Adipocyte (in vitro differentiated cells): ENCODE measurements at places on chromosomes 1 and 21.
A peak's percentile ranks its signal among the peaks of the same experiment; 100 is the strongest.

GRCh38 chr21:35014302-35015041 lies 34.6 kb downstream of the RUNX1 start:
- DNase-seq = no peak

- DNase-seq = peak; percentile 67
Measured at GRCh38 chr21:37871121-37871862, 45.0 kb downstream of the KCNJ6 start.

DNA sequence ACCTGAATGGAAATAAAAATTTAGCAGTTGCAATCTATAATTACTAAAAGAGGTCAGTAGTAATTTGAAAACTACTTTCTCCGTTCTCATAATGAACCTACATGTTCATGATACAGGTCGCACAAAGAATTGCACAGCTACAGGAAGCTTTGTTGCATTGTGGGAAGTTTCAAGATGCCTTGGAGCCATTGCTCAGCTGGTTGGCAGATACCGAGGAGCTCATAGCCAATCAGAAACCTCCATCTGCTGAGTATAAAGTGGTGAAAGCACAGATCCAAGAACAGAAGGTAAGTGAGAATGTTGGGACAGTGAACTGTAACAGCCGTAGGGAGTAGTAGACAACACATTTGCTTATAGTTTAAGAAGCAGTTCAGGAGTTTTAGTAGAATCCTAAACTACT lies 68.8 kb upstream of the BMP8A start:
- DNase-seq = no peak

DNA sequence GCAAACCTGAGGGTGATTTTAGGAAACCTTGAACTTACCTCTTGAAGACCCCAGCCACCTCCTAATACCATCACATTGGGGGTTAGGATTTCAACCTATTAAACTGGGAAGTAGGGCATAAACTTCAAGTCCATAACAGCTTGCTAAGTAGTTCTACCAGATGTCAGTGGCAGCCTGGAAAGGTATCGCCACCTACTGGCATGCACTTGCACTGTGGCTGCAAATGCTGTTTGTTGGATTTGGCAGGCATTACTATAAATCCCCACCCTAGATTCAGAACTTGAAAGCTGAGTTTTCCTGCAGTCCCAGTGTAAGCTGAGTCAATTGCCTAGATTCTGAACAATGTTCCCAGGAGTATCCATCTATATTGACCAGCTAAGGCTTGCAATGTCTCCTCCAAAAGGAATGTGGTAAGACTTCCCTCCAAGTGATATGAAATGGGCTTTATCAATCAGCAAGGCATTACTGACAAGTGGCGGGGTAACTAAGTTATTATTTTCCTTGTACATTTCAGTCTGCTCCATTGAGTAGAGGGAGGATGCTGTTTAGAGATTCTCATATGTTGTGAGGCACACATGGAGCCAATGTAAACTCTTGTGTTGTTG lies 474.5 kb downstream of the PTPRC start:
- DNase-seq = peak; percentile 70

- DNase-seq = no peak
Measured at GRCh38 chr1:69221524-69221923, 346.2 kb upstream of the LRRC7 start.

DNA sequence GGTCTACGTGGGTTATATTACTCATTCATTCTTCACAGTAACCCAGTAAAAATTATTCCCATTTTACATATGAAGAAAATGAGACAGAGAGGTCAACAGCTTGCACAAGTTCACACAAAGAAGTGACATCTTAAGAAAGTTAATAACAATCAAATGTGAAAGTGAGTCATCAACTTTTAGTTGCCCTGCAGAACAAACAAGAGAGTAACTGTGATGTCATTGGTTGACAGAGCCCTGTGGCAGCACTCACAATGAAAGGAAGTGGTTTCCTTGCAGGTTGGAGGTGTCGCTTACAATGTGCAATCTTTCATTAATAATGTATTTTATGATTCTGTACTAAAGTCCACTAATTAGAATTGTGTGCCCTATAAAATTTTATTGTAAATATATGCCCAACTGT lies 369.6 kb downstream of the RYR2 start:
- no peak for DNase-seq

GRCh38 chr21:30605968-30606367 lies 5.1 kb downstream of the KRTAP22-1 start:
- no peak for DNase-seq

- DNase-seq = no peak
Measured at GRCh38 chr1:59432531-59433439, 135.9 kb downstream of the FGGY start.

DNA sequence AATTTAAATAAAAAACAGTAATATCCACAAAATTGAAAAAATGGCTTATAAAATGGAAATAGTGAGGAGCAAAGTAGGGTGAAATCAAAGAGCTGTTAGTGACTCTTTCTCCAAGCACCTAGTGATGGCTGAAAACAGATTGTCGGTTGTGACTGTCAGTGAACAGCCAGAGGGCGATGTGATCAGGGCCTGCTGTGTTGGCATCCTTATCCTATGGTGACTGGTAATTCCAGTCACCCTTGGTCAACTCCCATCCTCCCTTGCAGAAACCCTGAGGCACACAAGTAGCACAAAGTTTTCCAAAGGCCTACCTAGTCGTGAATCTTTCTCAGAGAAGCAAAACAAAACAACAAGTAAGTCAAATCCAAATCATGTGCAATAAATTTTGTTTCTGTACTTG lies 599.8 kb upstream of the CXADR start:
- DNase-seq = no peak

DNA sequence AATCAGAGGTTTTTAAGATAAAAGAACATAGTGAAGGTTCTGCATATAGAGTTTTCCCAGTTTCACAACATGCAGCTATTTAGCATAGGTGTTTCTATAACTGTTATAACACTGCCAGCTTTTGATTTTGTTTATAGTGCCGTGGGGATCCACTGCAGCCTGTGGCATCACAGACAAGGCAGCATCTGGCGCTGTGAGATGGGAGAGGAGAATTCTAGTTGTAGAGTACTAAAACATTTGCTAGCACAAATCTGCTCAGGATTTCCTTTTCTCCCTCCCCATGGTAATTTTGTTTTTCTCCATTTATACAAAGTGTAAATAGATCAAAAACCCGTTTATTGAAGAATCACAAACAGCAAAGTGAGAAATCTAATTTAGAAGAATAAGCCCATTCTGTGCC lies 482.8 kb upstream of the NCAM2 start:
- no peak for DNase-seq

DNA sequence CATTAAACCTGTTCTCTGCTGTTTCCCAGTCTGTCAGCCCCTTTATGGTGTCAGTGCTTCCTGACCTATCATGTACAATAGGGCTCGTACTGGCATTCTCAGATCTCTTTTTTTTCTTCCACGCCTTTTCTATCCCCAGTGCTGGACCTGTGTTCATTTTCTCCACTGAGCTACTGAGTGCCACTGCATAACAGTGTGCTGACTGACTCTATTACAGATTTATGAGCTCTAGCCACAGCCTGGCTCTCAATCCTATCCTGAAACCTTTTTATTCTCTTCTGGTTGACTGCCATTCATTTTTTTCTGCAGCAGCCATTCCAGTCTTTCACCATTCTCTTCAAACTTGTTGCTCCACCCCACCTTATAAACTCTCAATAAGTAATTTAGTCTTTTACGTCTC lies 59.6 kb upstream of the MACF1 start:
- DNase-seq = no peak

DNA sequence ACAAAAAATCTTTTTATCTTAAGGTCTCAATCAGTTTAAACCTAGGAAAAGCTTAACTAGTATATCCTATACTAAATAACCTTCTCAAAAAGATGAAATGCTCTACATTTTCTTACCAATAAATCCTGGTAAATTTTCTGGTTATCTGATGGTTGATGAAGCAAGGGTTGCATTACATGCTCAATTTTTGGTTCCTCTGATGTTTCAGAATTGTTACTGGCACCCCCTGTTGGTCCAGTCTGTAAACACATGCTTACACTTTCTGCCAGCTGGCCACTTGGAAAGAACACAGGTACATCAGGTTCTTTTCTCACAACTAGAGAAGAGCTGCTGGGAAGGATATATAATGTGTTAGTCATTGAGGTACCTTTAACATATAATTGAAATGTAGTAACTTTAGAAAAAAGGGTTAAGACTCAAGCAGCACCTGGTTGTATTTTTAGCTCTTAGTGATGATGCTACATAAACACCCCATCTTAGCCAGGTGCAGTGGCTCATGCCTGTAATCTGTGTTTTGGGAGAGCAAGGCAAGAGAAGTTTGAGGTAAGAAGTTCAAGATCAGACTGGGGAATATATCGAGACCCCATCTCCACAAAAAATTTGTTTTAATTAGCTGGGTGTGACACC lies 30.9 kb upstream of the TAL1 start:
- DNase-seq = peak; percentile 43

DNA sequence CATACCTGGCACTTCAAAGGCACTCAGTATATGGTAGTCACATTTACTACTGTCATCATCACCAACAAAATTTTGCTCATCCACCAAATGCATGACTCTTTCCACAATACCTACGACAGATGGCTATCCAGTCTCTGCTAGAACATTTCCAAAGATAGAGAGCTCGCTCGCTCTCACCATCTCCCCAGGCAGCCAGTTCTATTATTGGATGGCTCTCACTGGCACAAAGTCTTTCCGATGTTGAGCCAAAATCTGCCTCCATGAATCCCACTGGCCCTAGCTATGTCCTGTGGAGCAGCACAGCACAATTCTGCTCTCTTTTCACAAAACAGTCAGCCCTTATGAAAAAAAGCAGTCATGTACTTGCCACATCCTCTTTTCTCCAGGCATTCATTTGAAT lies 102.1 kb downstream of the DAB1 start:
- no peak for DNase-seq
